A549 treated with Hydrocortisone at 1 μM for 4 hours (cell line): ENCODE measurements at places on chromosomes 3 and 15. TPM values are rescaled to one million over a fixed set of nuclear protein-coding genes. Genes with fewer than 3 reads are reported as not detected.

The WDR93 gene
- total RNA-seq, result 0.10 to 0.24 TPM (median 0.16 TPM) in 5 replicates

The ATP13A4 gene
- total RNA-seq, result 0.10 TPM in 1 of 5 replicates, not detected in the others

The CHST13 gene
- 0.28 to 1.1 TPM (median 0.83 TPM) in 5 replicates for total RNA-seq

The CYP1A2 gene
- not detected in 5 replicates for total RNA-seq

The SAMMSON gene
- not detected in 5 replicates for total RNA-seq

The ALDH1A2 gene
- 0.24 to 1.1 TPM (median 0.62 TPM) in 4 of 5 replicates, not detected in the other for total RNA-seq

The PXK gene
- 4.5 to 6.6 TPM (median 5.7 TPM) in 5 replicates for total RNA-seq

The DPPA2 gene
- total RNA-seq, result not detected in 5 replicates

The LMAN1L gene
- total RNA-seq, result 0.09 to 0.15 TPM in 2 of 5 replicates, not detected in the others

The TRPC1 gene
- 4.9 to 10.0 TPM (median 7.7 TPM) in 5 replicates for total RNA-seq

The MED12L gene
- total RNA-seq, result 0.31 to 0.45 TPM (median 0.37 TPM) in 5 replicates

The UCN2 gene
- 6.8 to 8.3 TPM (median 7.9 TPM) in 5 replicates for total RNA-seq

The SLC28A2 gene
- not detected in 5 replicates for total RNA-seq

The CHP1 gene
- total RNA-seq, result 54.8 to 87.4 TPM (median 58.1 TPM) in 5 replicates

The ZNF445 gene
- total RNA-seq, result 1.9 to 3.4 TPM (median 2.6 TPM) in 5 replicates

The IQCF5 gene
- not detected in 5 replicates for total RNA-seq

The GHSR gene
- not detected in 5 replicates for total RNA-seq
